ENCODE measurements at places on chromosomes 11 and 22. TPM values are rescaled to one million over a fixed set of nuclear protein-coding genes. Genes with fewer than 3 reads are reported as not detected.

- DNase-seq: peak; percentile 88
Observed at GRCh38 chr11:62499944-62500649, 46.5 kb downstream of the AHNAK start.

DNA sequence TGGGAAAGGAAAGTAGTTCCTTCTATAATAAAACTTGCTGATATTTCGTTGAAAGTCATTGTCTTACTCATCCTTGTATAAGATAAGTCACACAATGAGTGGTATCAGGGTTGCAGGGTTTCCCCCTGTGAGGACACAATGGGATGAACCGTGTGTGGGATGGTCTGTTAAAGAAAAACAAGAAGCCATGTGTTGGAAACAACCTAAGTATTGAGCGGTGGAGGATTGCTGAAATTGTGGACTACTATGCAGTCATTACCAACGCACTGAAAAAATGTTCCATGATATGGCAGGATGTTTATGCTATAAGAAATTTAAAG, 28.6 kb downstream of the PTPRJ start:
- no peak for DNase-seq

DNA sequence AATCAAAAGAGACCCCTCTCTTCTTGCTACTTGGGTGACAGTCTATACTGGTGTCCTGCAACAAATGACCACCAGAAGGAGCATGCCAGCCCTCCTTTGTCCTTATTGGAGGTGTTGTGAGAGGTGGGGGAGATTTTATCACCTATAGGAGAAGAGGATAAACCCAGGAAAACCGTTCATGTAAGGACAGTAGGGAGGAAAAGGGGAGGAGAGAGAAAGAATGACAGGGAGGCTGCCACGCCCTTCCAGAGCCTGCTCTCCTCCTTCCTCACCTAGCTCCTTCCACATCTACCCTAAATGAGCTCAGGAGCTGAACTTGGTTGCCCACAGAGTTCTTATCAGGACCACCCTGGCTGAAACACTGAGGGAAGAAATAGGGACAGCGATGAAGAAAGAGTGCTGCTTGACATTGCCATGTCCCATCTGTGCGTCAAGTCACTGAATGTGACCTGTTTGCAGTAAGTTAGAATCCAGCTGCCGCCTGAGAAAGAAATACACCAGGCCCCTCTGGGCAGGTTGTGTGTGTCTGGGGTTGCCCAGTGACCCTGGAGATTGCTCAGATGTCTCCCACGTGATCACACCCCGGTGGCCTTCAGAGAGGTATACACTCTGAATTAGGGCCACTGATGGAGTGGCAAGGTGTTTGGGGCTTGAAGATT, 40.4 kb upstream of the ETS1 start:
- no peak for DNase-seq

DNA sequence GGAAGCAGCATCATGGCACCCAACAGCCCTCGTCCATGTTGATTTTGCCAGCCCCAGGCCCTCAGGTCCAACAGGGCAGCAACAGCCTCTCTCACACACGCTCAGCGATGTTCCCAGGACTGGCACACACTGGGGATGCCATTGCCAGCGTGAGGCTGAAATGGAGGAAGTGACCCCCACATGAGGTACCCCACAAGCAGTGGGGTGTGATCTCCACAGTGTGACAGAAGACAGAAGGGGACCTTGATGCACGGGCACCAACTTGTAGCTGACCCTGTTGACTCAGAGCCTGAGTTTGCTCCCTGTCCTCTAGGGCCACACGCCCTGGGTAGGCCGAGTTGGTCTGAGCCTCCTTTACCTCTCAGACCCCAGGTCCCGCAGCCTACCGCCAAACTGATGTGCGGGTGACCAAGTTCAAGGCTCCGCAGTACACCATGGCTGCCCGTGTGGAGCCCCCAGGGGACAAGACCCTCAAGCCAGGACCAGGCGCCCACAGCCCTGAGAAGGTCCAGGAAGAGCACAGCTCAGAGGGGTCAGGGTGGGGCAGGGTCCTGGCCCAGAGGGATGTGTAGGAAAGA, 6.2 kb downstream of the SCGB1C1 start:
- DNase-seq: no peak

DNA sequence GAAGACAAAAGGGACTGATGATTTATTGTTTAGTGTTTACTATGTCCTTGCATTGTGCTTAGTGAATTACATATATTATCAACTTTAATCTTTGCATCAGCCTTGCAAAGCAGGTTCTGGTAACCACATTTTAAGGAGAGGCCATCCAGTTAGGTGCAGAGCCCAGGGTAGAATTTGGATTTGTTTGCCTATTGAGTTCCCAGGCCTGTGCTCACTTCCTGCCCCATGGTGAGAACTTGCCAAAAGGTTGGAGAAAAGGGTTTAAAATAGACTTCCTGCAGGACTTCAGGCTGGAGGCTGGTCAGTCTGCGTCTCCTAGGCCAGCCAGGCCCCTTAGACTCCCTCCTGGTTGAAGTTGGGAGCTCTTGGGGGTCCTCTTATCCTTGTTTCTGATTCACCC, 72.1 kb downstream of the ATXN10 start:
- no peak for DNase-seq

SCGB1A1 gene
- total RNA-seq: 2.0 TPM

- no peak for DNase-seq
Observed at GRCh38 chr11:131614631-131615030, 244.2 kb downstream of the NTM start.

- no peak for DNase-seq
Observed at GRCh38 chr11:1287928-1288327, 21.5 kb downstream of the TOLLIP start.

GRCh38 chr22:17853073-17853472, 78.8 kb upstream of the BID start:
- no peak for DNase-seq

DNA sequence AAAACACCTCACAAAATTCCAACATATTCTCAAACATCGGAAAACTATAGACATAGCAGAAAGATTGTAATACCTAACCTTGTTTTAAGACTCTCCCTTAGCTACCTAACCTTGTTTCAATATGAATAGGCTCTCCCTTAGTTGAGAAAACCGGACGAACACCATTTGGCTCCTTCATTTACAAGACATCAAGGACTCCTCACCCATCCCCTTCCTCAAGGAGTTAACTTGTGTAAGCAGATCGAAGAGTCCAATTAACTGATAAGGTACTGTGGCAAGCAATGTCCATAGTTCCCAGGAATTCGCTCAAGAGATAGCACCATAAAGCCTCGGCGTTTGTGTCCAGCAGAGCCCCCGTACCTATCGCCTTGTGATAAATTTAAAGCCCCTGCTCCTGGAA, 4.6 kb upstream of the ACRV1 start:
- DNase-seq: no peak

ZFTA gene
- 14.7 TPM for total RNA-seq

DNA sequence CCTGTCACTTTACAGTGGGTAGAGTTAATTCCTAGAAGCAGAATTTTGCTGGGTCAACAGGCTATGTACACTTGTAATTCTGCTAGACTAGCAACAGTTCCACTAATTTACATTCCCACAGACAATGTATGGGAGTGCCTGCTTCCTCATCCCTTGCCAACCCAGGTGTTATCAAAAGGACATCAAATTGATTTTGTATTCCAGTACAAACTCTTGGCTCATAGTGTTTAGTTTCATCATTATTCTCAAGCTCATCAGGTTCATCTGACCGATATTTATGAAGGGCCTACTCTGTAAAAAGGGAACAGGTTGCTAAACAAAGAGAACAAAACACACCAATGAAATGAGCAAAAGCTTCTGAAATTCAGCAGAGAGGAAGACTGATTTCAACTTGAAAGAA, 30.7 kb downstream of the PITPNB start:
- no peak for DNase-seq

FGF19 gene
- total RNA-seq: 37.5 TPM

DNA sequence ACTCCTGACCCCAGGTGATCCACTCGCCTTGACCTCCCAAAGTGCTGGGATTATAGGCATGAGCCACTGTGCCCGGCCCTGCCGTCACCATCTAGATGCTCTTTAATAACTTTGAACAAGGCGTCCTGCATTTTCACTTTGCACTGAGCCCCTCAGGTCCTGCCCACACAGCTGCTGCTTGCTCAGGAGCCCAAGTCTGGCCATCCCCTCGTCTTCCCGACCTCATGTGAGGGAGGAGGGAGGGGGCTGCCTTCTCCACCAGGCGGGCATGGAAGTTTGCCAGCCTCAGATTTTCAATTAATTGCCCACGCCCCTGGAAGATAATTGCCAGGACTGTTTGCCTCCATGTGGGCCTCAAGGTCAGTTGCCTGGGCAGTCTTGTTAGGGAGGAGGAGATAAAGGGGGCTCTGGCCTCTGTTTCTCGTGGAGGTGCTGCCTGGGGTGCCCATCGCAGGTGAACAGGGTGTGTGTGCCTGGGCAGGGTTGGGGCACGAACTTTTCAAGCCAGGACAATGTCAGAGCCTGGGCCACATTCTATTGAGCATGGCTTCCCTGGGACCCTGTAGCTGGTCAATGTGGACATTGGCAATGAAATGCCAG, 27.9 kb upstream of the MYEOV start:
- DNase-seq: no peak

GRCh38 chr22:42283278-42284201, 13.1 kb upstream of the TCF20 start:
- DNase-seq: no peak

SAA2 gene
- total RNA-seq: 5.2 TPM

DNA sequence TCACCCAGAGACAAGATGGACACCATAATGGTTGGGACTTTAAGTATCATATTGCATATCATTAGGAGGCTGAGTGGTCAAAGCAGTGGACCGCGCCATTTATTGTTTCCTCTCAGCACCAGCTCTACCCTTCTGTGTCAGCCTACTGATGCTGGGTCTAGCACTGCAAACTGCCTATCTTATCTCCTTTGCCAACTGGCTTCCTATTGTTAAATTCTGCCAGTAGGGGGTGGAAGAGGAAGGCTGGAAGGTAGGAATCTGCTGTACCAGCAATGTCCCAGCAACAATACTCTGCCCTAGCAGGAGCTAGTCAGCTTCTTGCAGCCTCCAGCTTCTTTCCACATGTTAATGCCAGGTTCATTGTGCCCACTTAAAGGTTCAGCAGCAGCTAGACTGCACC, 367.1 kb upstream of the PDGFD start:
- no peak for DNase-seq
